ENCODE measurements at places on chromosomes 5 and 9.

DNA sequence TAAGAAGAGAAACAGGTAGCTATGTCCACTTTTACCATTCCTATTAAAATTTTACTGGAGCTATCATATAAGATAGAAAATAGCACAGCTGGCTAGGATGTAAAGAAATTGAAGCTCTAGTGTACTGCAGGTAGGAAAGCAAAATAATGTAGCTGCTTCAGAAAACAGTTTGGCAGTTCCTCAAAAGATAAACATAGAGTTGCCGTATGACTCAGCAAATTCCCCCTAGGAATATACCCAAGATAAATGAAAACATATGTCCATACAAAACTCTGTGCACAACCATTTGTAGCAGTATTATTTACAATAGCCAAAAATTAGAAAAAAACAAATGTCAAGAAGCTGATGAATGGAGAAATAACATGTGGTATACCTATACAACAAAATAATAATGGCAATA is 64.6 kb upstream of the SHISAL2B start:
- no peak for DNase-seq

DNA sequence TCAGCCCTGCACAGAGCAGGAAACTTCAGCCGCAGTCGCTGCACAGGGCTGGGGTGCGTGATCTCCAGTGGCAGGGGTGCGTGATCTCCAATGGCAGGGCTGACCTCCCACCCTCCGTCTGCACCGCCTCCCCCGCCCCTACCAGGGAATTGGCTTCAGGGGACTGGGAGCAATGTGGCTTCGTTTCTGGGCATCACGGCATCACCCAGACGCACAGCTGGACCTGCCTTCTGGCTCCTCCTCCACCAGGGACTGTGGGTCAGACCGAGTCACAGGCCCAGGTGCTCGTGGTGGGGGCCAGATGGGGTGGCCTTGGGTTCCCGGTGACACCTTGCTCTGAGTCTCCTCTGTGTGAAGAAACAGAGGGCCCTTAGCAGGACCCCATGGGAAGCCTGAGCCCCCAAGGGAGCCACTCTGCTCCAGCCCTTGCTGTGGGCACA is 51.1 kb downstream of the AHRR start:
- no peak for DNase-seq

GRCh38 chr5:122252319-122252718 is 59.7 kb upstream of the SNCAIP start:
- no peak for DNase-seq

- no peak for DNase-seq
Measured at GRCh38 chr5:59722874-59723273, 170.7 kb downstream of the PDE4D start.

- DNase-seq = no peak
Measured at GRCh38 chr5:167770461-167770860, 521.0 kb upstream of the WWC1 start.

- DNase-seq = peak; percentile 5
Measured at GRCh38 chr9:75147638-75148037, 59.3 kb downstream of the OSTF1 start.

DNA sequence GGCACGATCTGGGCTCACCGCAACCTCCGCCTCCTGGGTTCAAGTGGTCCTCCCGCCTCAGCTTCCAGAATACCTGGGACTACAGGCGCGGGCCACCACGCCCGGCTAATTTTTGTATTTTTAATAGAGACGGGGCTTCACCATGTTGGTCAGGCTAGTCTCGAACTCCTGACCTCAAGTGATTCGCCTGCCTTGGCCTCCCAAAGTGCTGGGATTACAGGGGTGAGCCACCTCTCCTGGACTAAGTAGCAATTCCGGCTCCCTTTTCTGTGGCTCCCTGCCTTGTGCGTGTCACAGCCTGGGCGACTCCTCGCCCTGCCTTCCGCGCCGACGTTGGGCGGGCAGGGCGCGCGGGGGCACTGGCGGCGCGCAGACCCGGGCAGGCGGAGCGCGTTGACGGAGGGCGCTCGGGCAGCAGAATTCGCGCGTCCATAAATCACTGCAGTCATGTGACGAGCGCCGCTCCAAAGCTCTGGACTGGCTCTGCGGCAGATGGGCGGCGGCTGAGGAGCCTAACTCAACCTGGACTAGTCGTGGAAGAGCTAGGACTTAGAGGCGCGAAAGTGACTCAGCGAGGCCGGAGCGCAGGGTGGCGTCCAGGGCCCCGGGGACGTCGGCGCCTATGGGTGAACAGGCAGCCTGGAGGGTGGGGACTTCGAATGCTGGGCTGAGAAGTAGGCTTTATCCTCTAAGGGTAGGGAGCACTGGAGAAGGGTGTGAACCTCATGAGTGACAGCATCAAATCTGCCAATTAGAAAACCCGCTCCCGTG is 1.4 kb upstream of the CIZ1 start:
- no peak for DNase-seq

- no peak for DNase-seq
Measured at GRCh38 chr5:73820326-73820725, 194.3 kb downstream of the ARHGEF28 start.

GRCh38 chr5:85533341-85534047 is 1084.2 kb upstream of the COX7C start:
- DNase-seq = no peak

DNA sequence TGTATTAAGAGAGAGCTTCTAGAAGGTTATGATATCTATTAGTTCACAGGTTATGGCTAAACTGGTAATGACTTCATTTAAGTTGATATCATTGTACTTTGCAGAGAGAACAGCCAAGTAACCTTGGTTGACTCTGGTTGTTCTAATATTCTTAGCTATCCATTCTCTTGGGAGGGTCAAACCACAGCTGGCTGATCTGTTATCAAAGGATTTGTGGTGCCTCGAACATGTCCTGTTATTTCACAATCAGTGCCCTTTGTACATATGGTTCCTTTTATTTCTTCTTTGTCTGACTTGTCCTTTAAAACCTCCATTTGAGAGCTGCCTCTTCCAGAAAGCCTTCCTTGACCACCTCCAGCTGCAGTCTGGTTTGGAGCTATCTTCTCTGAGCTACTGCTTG is 61.7 kb downstream of the PDE8B start:
- DNase-seq = no peak

- no peak for DNase-seq
Measured at GRCh38 chr9:72983056-72983455, 30.2 kb upstream of the ALDH1A1 start.

- no peak for DNase-seq
Measured at GRCh38 chr5:172689801-172690200, 48.7 kb downstream of the NEURL1B start.

- DNase-seq = no peak
Measured at GRCh38 chr5:156686380-156686779, 163.7 kb upstream of the PPP1R2B start.

GRCh38 chr5:9067154-9067553 is 478.7 kb downstream of the SEMA5A start:
- DNase-seq = no peak

DNA sequence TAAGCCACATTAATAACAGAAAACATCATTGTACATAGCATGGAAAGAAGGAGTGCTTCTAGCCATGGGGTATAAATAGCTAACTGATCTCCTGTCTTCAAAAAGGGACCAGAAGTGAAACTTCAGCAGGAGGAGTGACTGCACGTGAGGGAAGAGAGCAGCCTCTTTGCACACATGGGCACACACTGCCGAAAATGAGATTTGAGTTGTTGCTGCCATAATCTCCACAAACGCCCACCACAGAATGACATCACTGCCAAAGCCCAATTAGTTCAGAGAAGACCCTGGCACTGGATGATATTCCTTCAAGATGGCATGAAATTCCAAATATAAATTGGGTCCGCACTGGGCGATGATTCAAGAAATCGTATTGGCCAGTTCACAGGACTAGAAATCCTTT is 238.9 kb upstream of the NR4A3 start:
- no peak for DNase-seq

- no peak for DNase-seq
Measured at GRCh38 chr5:117880932-117881331, 1107.4 kb downstream of the DTWD2 start.

DNA sequence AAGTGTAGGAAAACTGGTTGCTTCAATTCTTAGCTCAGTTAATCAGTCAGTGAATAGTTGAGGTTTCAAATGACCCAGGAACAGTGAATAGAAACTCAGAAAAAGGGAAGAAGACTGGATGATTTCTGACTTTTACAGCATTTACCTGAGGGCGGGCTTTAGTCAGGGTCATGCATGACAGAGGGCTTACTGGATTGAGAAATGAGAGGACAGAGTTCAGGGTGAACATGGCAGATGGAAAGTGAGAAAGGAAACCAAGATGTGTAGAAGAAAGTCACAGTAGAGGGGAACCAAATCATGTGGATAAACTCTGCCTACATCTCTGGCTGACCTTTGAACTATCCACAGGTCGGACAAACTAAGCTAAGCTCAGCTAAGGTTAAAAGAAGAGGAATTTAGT is 596.0 kb downstream of the SEMA5A start:
- DNase-seq = no peak

GRCh38 chr9:121831869-121832268 is 180.4 kb downstream of the DAB2IP start:
- no peak for DNase-seq

- DNase-seq = no peak
Measured at GRCh38 chr9:112624711-112625707, 92.9 kb downstream of the INIP start.

DNA sequence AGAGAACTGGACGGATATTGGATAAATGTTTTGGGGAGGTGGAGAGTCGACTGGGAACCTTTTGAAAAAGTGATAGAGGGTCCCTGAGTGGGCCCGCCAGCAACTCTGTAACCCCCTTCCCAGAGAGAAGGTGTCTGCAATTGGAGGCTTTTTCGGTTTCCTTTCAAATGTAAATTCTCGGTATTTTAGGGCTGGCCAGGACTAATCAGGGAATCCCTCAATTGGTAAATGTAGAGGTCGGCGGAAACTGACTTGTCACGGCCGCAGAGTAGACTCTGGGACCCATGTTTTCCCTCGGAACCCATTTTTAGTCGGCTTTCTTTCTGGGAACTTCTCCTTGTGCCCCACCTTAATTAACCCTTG is 524 bp downstream of the CCNB1 start:
- no peak for DNase-seq

- DNase-seq = no peak
Measured at GRCh38 chr5:171521219-171521633, 101.8 kb downstream of the FGF18 start.

DNA sequence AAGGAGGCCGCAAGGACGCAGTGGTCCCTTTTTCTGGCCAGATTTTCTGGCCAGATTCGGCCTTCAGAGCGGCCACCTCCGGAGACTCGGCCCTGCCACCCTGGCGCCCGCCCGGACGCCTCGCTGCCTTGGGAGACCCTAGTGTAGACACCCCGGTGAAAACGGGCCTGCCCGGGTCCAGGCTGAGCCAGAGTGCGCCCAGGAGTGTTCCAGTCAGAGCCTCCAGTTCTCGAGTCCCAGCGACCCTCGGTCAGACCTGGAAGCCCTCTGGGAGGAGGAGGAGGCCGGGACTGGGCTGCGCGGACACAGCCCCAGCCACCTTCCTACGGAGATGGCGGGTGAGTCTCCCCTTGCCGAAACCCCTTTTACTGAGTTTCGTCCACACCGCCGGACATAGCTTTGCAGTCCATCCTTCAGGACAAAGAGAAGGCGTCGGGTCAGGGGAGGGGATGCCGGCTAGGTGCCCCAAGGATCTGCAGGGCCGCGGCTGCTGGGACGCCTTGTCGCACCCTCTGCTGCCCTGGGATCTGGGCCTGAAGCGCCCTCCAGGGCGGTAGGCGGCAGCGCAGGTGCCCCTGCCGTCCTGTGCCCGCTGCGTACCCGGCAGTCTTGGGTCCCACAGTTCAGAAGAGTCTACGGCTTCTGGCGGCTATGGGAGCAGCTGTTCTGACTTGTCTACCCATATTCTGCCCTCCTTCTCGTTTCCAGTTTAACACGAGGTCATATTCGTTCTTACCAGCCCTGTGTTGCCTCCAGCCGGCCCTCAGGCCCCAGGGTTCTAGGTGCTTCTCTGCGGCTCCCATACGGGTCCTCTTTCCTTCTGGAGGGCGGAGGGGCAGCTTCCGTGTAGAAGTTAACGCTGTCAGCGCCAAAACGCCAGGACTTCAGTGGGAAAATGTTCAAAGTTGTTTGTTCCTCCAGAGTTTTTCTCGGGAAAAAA is 1771.7 kb upstream of the CDH9 start:
- DNase-seq = peak; percentile 0

DNA sequence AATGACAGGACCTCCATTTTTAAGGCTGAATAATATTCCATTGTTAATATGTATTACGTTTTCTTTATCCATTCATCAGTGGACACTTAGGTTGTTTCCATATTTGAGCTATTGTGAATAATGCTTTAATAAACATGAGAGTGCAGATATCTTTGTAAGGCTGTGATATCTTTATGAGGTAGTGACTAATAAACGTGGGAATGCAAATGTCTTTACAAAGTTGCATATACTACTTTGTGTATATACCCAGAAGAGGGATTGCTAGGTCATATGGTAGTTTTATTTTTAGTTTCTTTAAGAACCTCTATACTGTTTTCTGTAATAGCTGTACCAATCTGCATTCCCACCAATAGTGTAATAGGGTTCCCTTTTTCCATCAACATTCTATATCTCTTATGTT is 148.7 kb downstream of the FOCAD start:
- no peak for DNase-seq

GRCh38 chr9:137694962-137695875 is 76.4 kb downstream of the EHMT1 start:
- peak; percentile 62 for DNase-seq

GRCh38 chr9:14608540-14608939 is 84.7 kb downstream of the ZDHHC21 start:
- no peak for DNase-seq

GRCh38 chr9:96140296-96141127 is 161.5 kb downstream of the HSD17B3 start:
- DNase-seq = no peak

GRCh38 chr9:128727640-128728248 is 3.8 kb upstream of the ZDHHC12 start:
- no peak for DNase-seq

DNA sequence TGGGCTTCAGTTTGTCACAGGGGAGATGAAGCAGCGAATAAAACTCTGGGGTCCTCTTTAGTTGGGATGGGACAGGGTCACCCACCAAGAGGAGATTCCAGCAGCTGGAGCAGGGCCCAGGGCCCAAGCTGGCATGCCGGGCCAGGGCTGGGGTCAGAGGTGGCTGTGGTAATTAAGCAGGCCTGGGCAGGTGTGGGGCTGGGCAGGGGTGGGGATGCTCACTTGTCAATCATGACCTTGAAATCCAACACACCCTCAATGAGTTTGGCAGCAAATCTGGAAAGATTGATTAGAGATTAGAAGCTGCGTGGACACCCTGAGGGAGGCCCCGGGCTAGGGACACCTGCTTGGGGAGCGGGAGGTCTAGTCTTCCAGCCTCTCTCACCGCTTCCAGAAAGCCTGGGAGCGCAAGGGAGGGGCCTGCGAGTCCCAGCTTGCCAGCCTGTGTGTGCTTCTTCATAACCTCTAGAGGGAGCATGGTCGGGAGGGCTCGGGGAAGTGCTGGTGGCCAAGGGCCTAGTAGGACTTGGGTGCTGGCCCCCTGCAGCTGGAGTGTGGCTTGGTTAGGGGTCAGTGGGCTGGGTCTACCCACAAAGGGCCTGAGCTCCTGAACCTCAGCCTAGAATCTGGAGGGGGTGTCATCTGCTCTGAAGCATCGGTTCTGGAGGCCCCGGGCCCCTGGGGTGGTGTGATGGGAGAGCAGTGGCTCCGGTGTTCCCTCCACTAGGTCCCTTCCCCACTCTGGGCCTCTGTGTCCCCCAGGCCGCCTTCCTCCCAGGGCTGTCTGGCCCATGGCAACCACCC is 7.6 kb downstream of the CRAT start:
- peak; percentile 70 for DNase-seq

Data from GM12892 (cell line).